ENCODE measurements at places on chromosomes 7 and 10. TPM values are rescaled to one million over a fixed set of nuclear protein-coding genes. Genes with fewer than 3 reads are reported as not detected.

Gene AKR1C1
- 14.2 TPM for total RNA-seq

Gene RUFY2
- 18.5 TPM for total RNA-seq

DNA sequence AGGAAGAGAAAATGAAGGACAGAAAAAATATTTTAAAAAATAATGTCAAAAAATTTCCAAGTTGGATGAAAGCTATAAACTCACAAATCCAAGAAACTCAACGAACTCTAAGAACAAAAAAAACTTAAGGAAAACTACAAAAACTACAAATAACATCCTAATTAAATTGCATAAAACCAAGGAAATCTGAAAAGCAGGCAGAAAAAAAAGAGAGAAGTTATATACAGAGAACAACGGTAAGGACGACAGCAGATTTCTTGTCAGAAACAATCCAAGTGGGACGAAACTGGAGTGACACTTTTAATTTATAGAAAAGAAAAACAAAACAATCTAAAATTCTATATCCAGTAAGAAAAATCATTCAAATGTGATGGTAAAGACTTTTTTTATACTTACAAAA lies 122.2 kb upstream of the LYZL1 start:
- no peak for DNase-seq

Gene ANKRD16
- total RNA-seq: 3.5 TPM

Gene EPO
- total RNA-seq: not detected
